ENCODE measurements at places on chromosomes 12 and 14.

GRCh38 chr12:119011231-119011630 is 29.9 kb downstream of the SRRM4 start:
- no peak for DNase-seq

GRCh38 chr12:123142518-123142840 is 8.4 kb downstream of the PITPNM2 start:
- no peak for DNase-seq

DNA sequence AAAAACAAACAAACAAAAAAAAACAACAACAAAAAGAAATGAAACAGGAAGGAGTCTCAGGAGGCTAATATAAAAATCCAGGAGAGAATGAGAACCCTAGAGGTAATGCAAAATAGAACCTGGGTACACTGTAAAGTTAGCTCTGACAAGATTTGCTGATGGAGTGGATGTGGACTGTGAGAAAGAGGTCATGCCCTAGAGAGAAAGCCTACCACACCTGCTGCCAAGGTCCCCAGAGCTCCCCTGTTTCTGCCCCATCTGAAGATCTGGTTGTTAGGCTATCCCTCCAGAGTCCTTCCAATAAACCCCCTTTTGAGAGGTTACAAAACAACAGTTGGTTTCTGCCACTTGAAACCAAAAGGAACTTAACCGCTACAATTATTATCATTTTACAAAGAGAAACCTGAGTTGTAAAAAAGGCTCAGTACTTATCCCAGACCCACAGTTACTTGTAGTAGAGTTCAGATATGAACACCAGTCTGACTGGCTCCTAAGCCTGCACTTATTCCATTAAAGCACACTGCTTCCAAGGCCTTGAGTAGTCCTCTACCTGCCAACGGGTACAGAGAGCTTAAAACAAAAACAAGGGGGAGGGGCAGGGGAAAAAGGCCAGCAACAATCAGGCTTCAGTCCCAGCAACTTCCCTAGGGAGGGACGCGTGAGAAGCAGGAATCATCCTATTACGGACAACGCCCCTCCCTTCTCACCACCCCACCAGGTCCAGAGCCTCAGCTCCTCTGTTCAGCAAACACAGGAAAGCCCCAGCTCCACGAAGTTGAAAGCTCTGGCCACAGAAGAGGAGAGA is 27.7 kb downstream of the PPP1R13B start:
- DNase-seq: no peak

DNA sequence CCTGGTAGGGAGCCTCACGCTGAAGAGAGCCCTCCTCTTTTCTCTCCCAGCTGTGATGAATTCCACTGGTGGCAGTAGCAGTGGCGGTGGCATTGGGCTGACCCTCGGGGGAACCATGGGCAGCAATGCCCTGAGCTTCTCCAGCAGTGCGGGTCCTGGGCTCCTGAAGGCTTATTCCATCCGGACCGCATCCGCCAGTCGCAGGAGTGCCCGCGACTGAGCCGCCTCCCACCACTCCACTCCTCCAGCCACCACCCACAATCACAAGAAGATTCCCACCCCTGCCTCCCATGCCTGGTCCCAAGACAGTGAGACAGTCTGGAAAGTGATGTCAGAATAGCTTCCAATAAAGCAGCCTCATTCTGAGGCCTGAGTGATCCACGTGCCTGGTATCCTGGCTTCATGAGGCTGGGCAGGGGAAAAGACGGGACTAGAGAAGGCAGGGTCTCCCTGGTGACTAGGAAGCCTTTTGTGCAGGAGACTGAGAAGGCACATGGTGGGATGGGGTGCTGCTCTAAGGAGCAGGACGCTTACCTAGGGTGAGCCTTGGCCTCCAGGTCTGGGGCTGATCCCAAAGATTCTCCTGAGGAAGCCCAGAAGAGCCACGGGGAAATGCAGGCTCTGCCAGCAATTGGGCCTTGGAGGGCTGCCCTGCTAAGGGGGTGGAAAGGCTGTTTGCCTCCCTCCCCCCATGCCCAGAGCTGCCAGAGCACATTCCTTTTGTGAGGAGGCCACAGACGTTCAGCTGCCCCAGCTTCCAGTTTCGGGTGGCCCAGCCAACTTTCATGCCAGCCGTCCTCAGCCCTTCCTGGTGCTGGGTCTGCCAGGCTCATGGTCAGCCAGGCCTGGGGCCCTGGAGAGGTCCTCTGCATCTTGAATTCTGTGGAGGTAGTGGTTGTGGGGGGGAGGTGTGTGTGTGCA is 15.8 kb downstream of the KRT7 start:
- DNase-seq: no peak

DNA sequence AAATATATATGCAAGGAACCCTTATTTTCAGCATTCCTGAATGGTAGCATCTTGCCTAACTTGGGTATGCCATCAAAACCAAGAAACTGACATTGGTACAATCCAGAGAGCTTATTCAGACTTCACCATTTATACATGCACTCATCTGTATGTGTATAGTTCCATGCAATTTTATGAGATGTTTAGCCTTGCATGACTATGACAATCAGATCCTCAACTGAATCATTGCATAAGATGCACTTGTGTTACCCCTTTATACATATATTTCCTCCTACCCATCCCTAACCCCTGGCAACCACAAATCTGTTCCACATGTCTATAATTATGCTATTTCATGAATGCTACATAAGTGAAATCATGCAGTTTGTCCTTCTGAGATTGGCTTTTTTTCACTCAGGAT is 37.0 kb upstream of the PPFIBP1 start:
- no peak for DNase-seq
